ENCODE measurements at places on chromosomes 1 and 21. TPM values are rescaled to one million over a fixed set of nuclear protein-coding genes. Genes with fewer than 3 reads are reported as not detected.

ANKRD65 gene
- not detected for total RNA-seq

DNA sequence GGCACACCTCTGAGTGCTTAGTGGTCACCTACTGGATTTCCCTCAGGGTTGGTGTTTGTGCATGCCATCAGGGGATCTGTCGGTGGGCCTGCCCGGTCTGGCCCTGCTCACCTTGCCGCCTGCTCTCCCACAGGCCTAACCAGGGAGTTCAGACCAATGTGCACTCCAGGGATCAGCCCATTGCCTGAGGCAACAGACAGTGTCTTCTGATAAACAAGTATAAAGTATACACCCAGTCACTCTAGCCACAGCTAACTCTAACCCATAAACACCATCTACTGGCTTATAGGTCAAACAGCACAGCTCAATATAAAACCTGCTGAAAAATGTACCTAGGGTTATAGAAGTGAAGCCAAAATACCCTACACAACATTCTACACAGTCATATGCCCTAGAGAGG is 1300.0 kb downstream of the PLA2G4A start:
- H3K4me1 ChIP-seq = no peaks in the 10 kb centered on the region
- H3K27ac ChIP-seq = no peak overlapping the region
- H3K27me3 ChIP-seq = no peaks in the 10 kb centered on the region
- H3K4me3 ChIP-seq = no peak overlapping the region
- H3K36me3 ChIP-seq = no peaks in the 10 kb centered on the region
- no peak for DNase-seq

DNA sequence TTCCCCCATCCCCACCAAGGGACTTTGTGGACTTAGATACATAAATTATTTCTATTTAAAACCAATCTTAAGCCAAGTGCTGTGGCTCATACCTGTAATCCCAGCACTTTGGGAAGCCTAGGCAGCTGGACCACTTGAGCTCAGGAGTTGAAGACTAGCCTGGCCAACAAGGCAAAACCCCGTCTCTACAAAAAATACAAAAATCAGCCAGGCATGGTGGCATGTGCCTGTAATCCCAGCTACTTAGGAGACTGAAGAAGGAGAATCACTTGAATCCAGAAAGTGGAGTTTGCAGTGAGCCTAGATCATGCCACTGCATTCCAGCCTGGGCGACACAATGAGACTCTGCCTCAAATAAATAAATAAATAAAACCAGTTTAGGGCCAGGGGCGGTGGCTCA is 4.5 kb upstream of the LAX1 start:
- DNase-seq = no peak
- no peaks in the 10 kb centered on the region for H3K27me3 ChIP-seq
- H3K27ac ChIP-seq = no peak overlapping the region

DNA sequence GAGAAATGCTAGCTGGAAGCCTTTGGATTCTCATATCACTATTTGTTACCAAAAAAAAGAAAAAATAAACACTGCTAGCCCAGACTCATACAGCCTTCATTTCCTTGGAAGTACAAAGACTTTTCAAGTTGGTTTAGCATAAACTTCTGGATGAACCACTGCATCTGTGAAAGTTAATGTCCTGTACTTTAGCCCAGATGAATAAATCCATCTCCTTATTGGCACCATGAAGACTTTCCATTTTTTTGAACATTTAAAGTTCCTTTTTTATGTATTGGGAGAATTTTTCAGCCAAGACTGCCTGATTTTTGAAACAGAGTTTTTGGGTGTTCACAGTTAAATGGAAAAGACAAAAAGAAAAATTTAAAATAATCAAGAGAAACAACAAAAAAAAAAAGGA is 184.0 kb upstream of the C1orf87 start:
- no peak overlapping the region for H3K4me3 ChIP-seq
- no peaks in the 10 kb centered on the region for H3K36me3 ChIP-seq
- no peaks in the 10 kb centered on the region for H3K4me1 ChIP-seq
- H3K27me3 ChIP-seq = no peaks in the 10 kb centered on the region
- DNase-seq = no peak
- no peak overlapping the region for H3K27ac ChIP-seq

- no peaks in the 10 kb centered on the region for H3K36me3 ChIP-seq
- DNase-seq = no peak
- H3K4me3 ChIP-seq = no peak overlapping the region
- no peaks in the 10 kb centered on the region for H3K27me3 ChIP-seq
- H3K27ac ChIP-seq = no peak overlapping the region
Measured at GRCh38 chr1:101190441-101190840, 46.4 kb upstream of the S1PR1 start.

DNA sequence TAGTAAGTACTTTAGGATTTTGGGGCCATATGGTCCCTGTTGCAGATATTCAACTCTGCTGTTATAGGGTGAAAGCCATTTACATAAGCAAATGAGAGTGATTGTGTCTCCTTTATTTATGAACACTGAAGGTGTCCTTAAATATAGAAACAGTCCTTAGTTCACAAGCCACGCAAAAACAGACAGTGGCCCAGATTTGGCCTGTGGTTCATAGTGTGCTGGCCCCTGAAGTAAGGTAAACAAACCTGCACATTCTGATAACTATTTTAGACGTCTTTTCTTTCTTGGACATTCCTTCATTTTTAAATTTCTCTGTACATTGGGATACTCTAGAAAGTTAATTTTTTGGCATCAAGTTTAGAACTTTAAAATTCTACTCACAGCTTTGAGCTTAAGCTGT is 23.5 kb downstream of the RAP1A start:
- H3K27me3 ChIP-seq = no peaks in the 10 kb centered on the region
- peaks cover 22% of the 10 kb centered on the region for H3K4me1 ChIP-seq
- no peak overlapping the region for H3K27ac ChIP-seq
- H3K4me3 ChIP-seq = no peak overlapping the region
- no peak for DNase-seq

DNA sequence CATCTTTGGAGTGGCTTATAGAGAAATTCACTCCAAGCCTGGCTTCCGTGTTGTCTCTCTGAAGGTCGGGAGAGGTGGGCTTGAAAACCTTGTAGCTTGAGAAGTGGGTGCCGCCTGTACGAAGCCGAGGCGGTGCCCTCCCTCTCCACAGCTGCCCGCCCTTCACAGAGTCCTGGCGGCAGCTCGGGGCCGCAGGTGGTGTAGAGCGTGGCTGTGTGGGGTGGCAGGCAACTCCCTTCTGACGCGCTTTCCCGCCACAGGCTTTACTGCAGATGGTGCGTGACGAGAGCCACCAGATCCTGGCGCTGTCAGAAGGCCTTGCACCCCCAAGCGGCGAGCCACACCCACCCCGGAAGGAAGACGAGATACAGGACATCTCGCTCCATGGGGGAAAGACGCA is 33.1 kb upstream of the DIP2A start:
- H3K27me3 ChIP-seq = no peaks in the 10 kb centered on the region
- H3K27ac ChIP-seq = no peak overlapping the region
- no peak overlapping the region for H3K4me3 ChIP-seq
- H3K36me3 ChIP-seq = 0 out of 2 replicates have a peak, but pooled peaks cover 4% of the 10 kb centered on the region
- no peak for DNase-seq
- H3K4me1 ChIP-seq = no peaks in the 10 kb centered on the region

C8B gene
- total RNA-seq = not detected

DNA sequence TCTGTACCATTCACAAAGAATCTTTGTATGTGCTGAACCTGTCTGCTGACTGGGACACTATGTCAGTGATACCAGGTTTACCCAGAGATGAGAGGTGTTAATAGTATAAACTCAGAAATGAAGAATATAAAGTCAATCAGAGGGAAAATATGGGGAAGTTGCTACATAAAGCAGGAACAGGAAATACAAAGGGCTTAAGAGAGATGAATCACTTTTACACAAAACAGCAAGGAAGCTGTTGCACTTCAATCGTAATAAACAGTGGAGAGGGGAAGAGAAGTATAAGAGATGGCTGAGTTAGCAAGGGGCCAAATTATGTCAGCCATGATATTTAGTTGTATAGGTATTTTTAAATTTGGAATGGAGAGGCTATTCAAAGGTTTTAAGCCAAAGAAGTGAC is 890.2 kb upstream of the NCAM2 start:
- H3K27me3 ChIP-seq = no peaks in the 10 kb centered on the region
- no peaks in the 10 kb centered on the region for H3K4me1 ChIP-seq
- no peak overlapping the region for H3K4me3 ChIP-seq
- H3K36me3 ChIP-seq = no peaks in the 10 kb centered on the region
